ENCODE measurements at places on chromosomes 6 and 20. TPM values are rescaled to one million over a fixed set of nuclear protein-coding genes. Genes with fewer than 3 reads are reported as not detected.

- no peak for DNase-seq
Measured at GRCh38 chr6:115838763-115839401, 221.8 kb downstream of the FRK start.

GRCh38 chr20:25368976-25369375, 21.7 kb downstream of the ABHD12 start:
- no peak for DNase-seq

- DNase-seq = no peak
Measured at GRCh38 chr6:139538366-139538765, 163.9 kb upstream of the CITED2 start.

GRCh38 chr6:45577836-45578504, 200.2 kb upstream of the SUPT3H start:
- DNase-seq = no peak

- no peak for DNase-seq
Measured at GRCh38 chr6:170067923-170068360, 222.9 kb downstream of the DLL1 start.

- no peak for DNase-seq
Measured at GRCh38 chr20:57671662-57672061, 38.2 kb downstream of the PMEPA1 start.

DNA sequence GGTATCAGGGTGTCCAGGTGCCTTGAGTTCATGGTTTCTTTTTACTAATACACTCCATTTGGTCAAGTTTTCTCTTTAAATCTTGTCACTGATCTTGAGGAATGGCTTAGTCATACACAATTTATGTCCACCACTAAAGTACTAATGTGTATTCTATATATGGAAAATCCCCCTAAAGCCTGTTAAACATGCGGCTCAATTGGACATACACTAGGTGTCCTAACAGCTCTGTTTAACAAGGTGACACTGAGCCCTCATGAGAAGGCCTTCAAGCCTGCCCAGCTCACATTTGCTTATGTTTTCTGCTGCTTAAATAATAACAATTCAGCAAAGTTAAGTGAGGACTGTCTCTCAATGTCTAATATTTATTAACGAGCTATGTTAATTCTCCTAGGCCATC, 31.5 kb downstream of the PDE7B start:
- DNase-seq = no peak

DNA sequence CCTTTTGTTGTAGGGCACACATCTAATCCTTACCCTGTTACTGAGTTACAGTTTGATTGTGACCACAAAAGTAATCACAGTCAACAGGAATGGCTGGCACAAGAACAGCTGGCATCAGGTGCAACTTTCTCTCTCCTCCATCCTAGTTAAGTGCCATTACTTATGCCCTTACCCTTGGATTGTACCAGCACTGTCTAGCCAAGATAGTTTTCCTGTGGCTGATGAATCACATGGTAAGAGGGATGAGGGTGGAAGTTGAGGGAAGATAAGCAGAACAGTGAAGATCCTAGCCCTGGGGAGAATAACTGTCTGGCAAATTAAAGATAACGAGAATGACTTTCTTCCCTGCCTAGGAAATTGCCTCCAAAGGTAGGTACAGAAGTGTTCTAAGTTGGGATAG, 42.0 kb downstream of the RNF217 start:
- DNase-seq = no peak

- no peak for DNase-seq
Measured at GRCh38 chr6:3737831-3738210, 13.7 kb downstream of the PXDC1 start.

- DNase-seq = peak; percentile 33
Measured at GRCh38 chr20:51456511-51457509, 85.7 kb downstream of the NFATC2 start.

GRCh38 chr6:56555438-56555872, 87.2 kb downstream of the DST start:
- no peak for DNase-seq

DNA sequence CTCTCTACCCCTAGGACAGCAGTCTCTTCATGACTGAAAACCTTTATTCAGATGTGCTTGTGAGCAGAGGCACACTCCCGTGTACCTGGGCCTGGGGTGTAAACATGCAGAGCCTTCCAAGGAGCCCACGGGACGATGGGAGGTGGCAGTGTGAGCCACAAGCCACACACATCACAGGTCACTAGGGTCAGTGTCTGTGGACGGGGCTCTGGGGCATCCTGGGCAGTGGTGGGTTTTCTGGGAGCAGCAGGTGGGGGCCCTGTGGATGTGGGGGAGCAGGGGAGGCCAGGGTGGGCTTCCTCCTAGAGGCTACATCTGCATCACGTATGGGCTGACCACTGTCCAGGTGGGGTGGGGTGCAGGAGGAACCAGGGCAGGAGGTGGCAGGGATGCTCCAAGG, 16.7 kb upstream of the TTLL2 start:
- no peak for DNase-seq

GRCh38 chr6:78589436-78589835, 277.9 kb upstream of the IRAK1BP1 start:
- no peak for DNase-seq

GRCh38 chr6:125273965-125274364, 27.8 kb downstream of the HDDC2 start:
- DNase-seq = no peak

DNA sequence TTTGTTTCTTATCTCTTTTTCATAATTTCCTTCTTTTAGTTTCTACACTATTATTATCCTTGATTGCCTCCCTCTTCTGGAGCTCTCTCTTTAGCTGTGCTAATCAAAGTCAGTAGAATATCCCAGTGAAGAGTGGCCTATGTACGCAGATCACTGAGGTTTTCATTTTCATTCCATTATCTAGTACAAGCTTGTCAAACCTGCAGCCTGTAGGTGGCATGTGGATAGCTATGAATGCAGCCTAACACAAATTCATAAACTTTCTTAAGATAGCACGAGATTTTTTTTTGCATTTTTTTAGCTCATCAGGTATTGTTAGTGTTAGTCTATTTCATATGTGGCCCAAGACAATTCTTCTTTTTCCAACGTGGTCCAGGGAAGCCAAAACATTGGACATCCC, 825.7 kb upstream of the MAP3K7 start:
- DNase-seq = no peak

DNA sequence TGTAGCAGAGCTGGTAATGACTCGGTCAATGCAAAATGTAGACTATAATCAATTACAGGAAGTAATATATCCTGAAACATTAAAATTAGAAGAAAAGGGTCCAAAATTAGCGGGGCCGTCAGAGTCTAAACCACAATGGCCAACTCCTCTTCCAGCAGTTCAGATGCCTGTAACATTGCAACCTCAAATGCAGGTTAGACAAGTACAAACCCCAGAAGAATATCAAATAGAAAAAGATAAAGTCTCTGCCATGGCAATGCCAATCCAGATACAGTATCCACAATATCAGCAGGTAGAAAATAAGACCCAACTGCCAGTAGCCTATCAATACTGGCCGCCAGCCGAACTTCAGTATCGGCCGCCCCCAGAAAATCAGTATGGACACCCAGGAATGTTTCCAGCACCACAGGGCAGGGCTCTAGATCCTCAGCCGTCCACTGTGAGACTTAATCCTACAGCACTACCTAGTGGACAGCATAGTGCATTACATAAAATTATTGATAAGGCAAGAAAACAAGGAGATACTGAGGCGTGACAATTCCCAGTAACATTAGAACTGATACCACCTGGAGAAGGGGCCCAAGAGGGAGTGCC, 158.4 kb downstream of the GPX5 start:
- no peak for DNase-seq

DNA sequence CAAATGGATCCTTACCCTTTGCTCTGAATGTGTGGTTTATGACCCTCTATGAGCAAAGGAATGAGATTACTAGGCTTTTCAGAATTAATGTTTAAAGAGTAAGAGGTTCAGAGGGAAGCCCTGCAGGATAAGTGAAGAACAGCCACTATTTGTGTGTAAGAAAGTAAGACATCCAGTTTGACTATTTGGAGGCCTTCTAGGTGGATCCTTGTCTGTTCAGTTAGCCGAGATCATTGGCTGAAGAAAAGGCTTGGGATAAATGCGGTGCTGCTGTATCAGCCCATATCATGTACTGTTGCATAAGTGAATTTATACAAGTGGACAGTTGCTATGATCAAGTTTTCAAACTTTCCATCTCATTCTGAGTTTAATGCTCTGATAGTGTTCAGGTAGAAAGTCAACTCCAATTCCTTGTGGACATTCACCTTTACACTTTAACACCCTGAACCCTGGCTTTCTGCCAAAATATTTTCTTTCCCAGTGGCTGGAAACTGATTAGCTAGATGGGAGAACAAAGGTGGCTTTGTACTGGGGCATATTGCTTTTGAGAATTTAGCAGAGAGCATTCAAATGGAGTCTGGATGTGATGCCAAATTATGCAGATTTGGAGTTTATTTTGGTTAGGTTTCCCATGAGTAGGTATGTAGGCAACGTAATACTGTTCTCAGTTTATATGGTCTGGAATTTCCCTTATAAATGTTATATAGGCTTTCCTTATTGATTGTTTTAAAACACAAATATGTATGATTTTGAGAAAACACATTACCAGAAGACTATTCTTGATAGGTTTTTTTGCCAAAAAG, 15.0 kb downstream of the PARD6B start:
- no peak for DNase-seq

DNA sequence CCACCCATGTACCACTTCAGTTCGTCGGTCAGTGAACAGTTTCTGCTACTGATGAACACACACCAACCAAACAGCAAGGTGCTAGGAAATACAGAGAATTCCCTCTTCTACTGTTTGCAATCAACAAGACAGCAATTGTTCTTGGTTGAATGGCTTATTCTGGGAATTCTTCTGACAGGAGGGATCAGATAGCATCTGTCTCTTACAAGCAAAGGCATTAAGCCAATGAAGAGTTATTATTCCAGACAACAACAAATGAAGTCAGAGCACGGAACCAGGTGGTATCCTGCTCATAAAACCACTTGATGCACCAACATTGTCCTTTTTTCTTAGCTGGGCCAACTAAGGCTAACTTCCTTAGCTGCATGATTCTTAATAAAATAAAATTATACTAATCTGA, 37.8 kb downstream of the PTPRK start:
- no peak for DNase-seq

GRCh38 chr6:115735610-115736009, 325.1 kb downstream of the FRK start:
- DNase-seq = no peak

DNA sequence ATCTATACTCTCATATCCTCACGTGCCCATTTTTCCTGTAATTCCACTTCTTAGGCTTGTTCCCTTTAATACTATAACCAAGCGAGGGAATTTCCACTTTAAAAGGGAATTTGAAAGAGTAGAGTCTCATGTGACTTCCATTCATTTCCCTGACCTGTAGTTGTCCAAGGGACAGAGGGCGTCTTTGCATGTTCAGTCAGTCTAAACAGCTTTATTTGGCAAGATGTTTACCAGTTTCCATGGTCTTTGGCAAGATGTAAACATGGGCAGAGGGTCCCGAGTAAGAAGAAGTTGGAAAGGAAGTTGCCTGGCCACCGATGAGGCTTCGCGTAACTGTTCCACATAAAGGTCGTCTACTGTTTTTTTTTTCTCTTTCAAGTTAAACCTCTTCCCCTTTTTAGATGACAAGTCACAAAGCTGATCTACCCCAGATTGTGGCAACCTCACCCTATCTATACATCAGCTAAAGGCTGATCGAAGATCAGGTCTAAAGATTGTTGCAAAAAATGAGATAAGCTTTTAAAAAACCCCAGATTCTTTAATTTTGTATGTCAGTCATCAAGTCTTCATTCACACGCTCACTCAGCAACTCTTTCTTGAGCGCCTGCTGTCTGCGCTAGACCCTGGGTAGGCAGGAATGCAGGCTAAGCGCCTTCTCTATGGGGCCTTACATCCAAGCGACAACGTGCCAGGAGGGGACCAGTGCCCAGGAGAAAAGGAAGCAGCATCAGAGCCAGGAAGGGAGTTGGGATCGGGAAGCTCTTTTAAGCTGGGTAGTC, 31.7 kb upstream of the CCR6 start:
- no peak for DNase-seq

- no peak for DNase-seq
Measured at GRCh38 chr20:41344477-41344876, 3.9 kb downstream of the LPIN3 start.

- DNase-seq = no peak
Measured at GRCh38 chr20:56934888-56935287, 305.8 kb downstream of the TFAP2C start.

DNA sequence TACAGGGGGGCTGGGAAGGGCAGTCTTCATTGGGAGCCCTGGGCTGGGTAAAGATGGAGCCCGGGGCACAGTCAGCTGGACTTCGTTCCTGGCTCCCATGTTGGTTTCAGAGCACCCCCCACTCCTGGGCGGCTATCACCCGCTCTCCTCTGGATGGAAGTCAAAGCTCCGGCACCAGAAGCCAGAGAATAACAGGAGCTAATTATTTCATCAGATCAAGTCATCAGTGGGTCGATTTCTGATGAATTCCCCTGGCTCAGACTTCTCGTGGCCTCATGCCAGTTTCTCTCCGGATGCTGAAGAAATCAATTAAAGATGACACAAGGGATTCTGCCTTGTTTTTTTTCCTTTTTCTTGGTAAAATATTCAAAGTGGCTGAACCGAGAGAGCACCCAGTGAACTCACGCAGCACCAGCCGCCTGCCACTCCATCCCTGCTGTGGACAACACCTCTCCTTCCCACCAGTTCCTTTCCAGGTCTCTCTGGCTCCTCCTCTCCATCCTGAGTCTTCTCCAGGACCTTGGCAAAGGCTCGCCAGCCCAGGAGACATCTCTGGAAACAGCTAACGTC, 22.5 kb downstream of the SULF2 start:
- no peak for DNase-seq

DNA sequence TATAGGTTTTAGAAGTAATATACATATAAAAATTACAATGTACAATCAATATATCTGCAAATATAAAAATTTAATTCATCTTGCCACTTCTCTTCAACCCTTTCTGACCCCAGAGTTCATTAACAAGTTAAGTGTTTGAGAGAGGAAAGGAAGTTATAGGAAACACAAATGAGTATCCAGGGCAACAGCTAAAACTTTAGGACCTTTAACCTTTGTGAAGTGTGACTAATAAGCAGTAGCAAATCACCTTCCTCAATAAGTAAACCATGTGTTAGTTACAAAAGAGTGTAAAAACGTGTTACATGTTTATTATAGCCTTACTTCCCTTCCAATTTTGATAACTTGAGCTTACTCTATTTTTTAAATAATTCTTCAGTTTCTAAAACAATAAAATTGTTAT, 73.4 kb upstream of the SIM1 start:
- DNase-seq = no peak

GRCh38 chr6:53464927-53465460, 79.9 kb downstream of the GCLC start:
- DNase-seq = no peak

GRCh38 chr6:137729866-137730629, 137.0 kb upstream of the TNFAIP3 start:
- DNase-seq = no peak

Gene ZSCAN26
- 5.8 TPM for total RNA-seq

Gene ZNF165
- 4.3 TPM for total RNA-seq

Gene HMGCLL1
- total RNA-seq = not detected

Gene OCSTAMP
- total RNA-seq = not detected

Gene TXLNB
- total RNA-seq = 0.19 TPM

Gene RRBP1
- total RNA-seq = 26.5 TPM

Gene EYS
- total RNA-seq = not detected

Gene ACTL10
- 4.1 TPM for total RNA-seq

Gene LAMP5
- total RNA-seq = not detected

Gene FGD2
- 1.8 TPM for total RNA-seq

Gene EGFL8
- 12.8 TPM for total RNA-seq

Gene KIFC1
- 76.9 TPM for total RNA-seq

Gene EYA2
- not detected for total RNA-seq

Gene MYLIP
- 8.4 TPM for total RNA-seq

Gene RAET1G
- not detected for total RNA-seq

Data from activated naive CD8-positive, alpha-beta T cell treated with anti-CD3 and anti-CD28 coated beads for 36 hours (primary cell).